H1 (cell line): ENCODE measurements at places on chromosomes 1 and 21. TPM values are rescaled to one million over a fixed set of nuclear protein-coding genes. Genes with fewer than 3 reads are reported as not detected.
A peak's percentile ranks its signal among the peaks of the same experiment; 100 is the strongest.

DNA sequence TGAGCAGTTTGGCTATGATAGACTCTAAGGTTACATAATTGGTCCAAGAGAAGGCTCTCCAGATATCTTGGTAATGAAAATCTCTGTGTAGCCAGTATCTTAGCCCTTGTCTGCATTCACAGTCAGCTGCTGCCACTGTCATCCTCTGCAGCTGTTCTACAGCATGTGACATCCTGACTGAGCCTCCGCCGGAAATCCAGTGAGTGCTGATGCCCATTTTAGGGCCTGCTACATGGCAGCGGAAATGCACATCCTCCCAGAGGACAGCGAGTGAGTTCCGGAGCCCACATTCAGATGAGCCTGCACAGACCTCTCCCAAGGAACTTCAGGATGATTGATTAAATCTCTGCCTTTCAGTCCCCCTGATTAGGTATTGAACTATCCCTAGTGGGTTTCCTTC lies 237.1 kb downstream of the HHIPL2 start:
- H3K4me3 ChIP-seq: no peak overlapping the region
- no peak overlapping the region for H3K27ac ChIP-seq
- no peak for DNase-seq
- no peaks in the 10 kb centered on the region for H3K4me1 ChIP-seq
- H3K36me3 ChIP-seq: no peaks in the 10 kb centered on the region

GRCh38 chr1:3727825-3728776 lies 24.1 kb upstream of the CCDC27 start:
- DNase-seq: no peak
- H3K27me3 ChIP-seq: no peaks in the 10 kb centered on the region; the same call in 1 of the 2 replicates
- H3K27ac ChIP-seq: no peak overlapping the region
- no peaks in the 10 kb centered on the region for H3K36me3 ChIP-seq
- no peak overlapping the region for H3K4me3 ChIP-seq
- peaks cover 10% of the 10 kb centered on the region; the same call in 1 of the 2 replicates for H3K4me1 ChIP-seq

GRCh38 chr1:57819893-57820292 lies 396.0 kb upstream of the DAB1 start:
- no peaks in the 10 kb centered on the region for H3K4me1 ChIP-seq
- DNase-seq: no peak
- H3K36me3 ChIP-seq: no peaks in the 10 kb centered on the region
- no peak overlapping the region for H3K27ac ChIP-seq

- no peaks in the 10 kb centered on the region for H3K36me3 ChIP-seq
- H3K27me3 ChIP-seq: no peaks in the 10 kb centered on the region
Measured at GRCh38 chr1:66624412-66625060, 90.6 kb downstream of the SGIP1 start.

GRCh38 chr1:153776352-153776751 lies 1.1 kb downstream of the SLC27A3 start:
- H3K4me1 ChIP-seq: no peaks in the 10 kb centered on the region
- peak; percentile 62 for DNase-seq
- H3K27ac ChIP-seq: no peak overlapping the region
- no peaks in the 10 kb centered on the region; the same call in 1 of the 2 replicates for H3K27me3 ChIP-seq

DNA sequence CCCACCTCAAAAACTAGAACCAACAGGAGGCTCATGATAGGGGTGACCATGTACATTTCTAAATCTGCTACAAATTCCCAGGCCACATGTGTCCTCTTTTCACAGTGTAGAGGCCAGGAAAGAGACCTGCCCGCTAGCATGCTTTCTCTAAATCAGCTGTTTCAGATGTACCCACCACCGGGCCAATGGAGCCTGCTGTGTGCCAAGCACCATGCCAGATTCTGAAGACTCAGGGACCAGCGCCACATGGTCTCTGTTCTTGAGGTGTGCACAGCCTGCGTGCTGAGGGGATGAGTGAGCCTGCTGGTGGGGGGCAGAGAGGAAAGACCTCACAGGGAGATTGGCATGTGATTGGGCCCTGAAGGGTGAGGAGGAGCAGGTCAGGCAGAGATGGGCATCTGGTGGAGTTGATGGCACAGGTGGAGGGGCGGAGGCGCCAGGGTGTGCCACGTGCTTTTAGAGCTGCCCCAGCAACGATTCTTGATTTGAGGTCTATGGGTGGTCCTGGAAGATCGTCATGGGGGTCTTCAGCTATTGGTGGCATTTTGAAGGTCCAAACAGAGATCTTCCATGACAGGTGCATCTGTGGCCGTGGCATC lies 485.1 kb upstream of the VAMP3 start:
- DNase-seq: peak; percentile 23
- H3K36me3 ChIP-seq: no peaks in the 10 kb centered on the region
- H3K4me3 ChIP-seq: no peak overlapping the region
- H3K27ac ChIP-seq: no peak overlapping the region

GRCh38 chr1:184792450-184792969 lies 37.9 kb upstream of the EDEM3 start:
- H3K36me3 ChIP-seq: no peaks in the 10 kb centered on the region
- no peak overlapping the region for H3K27ac ChIP-seq
- no peaks in the 10 kb centered on the region for H3K4me1 ChIP-seq
- no peak overlapping the region for H3K4me3 ChIP-seq
- H3K27me3 ChIP-seq: no peaks in the 10 kb centered on the region
- no peak for DNase-seq

DNA sequence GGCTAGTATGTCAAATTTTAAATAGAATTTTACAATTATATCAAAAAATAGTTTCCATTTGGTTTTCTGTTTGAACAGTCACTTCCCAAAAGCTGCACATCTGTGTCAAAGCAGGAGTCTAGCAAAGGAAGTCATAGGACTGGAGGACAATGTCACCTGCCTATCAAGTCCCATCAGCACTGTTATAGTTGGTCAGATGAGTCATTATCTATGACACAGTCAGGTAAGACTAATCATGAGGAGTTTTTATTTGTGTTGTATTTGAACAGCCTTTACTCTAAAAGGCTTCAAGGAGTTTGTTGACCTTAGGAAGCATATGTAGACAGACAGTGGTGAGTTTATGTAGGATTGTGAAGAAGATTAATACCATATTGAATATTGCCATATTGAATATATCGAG lies 74.2 kb upstream of the QSOX1 start:
- no peak overlapping the region for H3K27ac ChIP-seq
- no peak overlapping the region for H3K4me3 ChIP-seq
- no peaks in the 10 kb centered on the region for H3K27me3 ChIP-seq

GRCh38 chr1:86419277-86419903 lies 4.6 kb upstream of the CLCA2 start:
- no peak overlapping the region for H3K27ac ChIP-seq
- DNase-seq: no peak
- no peak overlapping the region for H3K4me3 ChIP-seq
- no peaks in the 10 kb centered on the region for H3K27me3 ChIP-seq
- no peaks in the 10 kb centered on the region for H3K4me1 ChIP-seq
- H3K36me3 ChIP-seq: no peaks in the 10 kb centered on the region

- no peak overlapping the region for H3K27ac ChIP-seq
- no peaks in the 10 kb centered on the region for H3K27me3 ChIP-seq
- DNase-seq: no peak
- no peaks in the 10 kb centered on the region; the same call in 1 of the 2 replicates for H3K4me1 ChIP-seq
Measured at GRCh38 chr1:89887270-89887669, 66.4 kb downstream of the LRRC8D start.

- H3K4me3 ChIP-seq: no peak overlapping the region
- no peak overlapping the region for H3K27ac ChIP-seq
- no peaks in the 10 kb centered on the region for H3K27me3 ChIP-seq
- H3K4me1 ChIP-seq: peaks cover 9% of the 10 kb centered on the region
- H3K36me3 ChIP-seq: no peaks in the 10 kb centered on the region
Measured at GRCh38 chr1:76137746-76138145, 63.2 kb downstream of the ST6GALNAC3 start.

- no peaks in the 10 kb centered on the region for H3K27me3 ChIP-seq
- DNase-seq: no peak
- no peak overlapping the region for H3K27ac ChIP-seq
Measured at GRCh38 chr21:26756491-26757159, 88.6 kb downstream of the ADAMTS1 start.

FMO5 gene
- total RNA-seq: 0.34 TPM in 2 replicates

HSPB7 gene
- total RNA-seq: not detected in 2 replicates

SYT14 gene
- total RNA-seq: 16.7 and 18.4 TPM in 2 replicates

FAM177B gene
- not detected in 2 replicates for total RNA-seq

C4BPB gene
- not detected in 2 replicates for total RNA-seq

IL22RA1 gene
- 0.17 and 0.21 TPM in 2 replicates for total RNA-seq
